ENCODE measurements at places on chromosomes 6 and 20.
A peak's percentile ranks its signal among the peaks of the same experiment; 100 is the strongest.

DNA sequence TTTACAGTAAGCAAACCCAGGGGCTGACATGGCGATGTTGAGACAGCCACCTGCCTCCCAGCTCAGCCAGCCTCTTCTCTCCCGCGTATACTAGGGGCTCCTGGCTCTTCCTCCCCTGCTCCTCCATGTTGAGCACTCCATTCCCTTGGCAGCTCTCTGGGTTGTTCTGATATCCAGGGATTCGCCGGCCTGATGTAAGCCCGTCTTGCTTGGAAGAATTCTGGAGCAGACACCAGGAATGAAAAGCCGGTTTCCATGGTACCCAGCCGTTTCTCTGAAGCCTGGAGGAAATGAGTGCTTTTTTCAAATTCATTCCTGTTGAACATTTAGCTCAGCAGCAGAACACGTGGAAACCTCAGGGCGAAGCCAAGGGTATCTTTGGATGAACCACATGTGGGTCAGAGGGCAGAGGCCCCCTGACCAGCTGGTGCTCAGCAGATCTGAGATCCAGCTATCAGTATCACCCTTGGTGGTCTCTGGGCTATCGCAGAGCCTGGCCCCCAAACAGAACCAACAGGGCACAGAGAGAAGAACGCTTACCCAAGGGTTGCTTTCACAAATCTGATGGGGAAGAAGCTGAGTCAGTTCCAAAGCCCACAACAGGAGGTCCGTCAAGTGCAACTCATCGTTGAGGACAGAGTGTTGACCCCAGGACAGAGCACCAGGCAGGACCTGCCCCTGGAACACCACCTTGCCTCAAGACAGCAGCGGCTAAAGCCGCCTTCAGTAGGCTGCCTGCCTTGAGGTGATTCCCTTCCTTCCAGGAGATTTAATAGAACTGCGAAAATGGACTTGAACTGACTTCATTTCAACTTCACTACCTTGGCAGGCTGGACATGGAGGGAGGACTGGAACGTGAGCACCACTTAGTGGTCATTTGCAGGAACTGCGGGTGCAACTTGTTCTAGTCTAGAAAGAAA, 96.1 kb upstream of the RIN2 start:
- DNase-seq: peak; percentile 46

DNA sequence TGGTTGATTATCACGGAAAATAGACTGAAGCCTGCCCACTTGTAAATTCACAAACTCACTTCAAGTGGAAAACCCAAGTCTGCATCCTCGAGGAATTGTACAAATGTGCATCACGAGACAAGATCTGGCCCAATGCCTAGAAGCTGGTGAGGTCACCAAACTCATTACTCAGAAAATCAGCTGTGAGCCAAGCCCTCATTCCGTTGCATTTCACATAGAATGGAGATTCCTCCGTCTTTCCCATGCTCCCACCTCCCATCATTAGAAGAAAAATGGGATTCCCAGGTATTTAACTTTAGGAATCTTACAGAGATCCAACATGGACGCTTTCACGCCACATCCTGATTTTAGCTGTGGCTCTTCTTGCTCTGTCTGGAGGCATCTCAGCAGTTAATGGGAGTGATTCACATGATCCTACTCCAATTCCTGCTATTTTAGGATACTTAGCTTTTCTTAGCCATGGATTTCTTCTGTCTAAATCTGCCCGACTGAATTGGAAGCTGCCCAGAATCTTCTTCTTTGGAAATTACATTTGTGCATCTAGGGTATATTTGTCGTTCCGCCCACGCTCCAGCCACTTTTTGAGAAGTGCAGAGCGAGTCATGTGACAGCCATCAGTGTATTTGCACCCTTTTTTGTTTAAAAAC, 68.7 kb upstream of the STMND1 start:
- DNase-seq: no peak

- DNase-seq: peak; percentile 40
Measured at GRCh38 chr6:88641178-88641903, 322.1 kb downstream of the RNGTT start.

GRCh38 chr6:114339706-114340105, 3.1 kb downstream of the HS3ST5 start:
- DNase-seq: no peak

- no peak for DNase-seq
Measured at GRCh38 chr6:26199773-26200764, 112.8 kb downstream of the HFE start.

- no peak for DNase-seq
Measured at GRCh38 chr6:169799474-169799926, 48.1 kb downstream of the ERMARD start.

DNA sequence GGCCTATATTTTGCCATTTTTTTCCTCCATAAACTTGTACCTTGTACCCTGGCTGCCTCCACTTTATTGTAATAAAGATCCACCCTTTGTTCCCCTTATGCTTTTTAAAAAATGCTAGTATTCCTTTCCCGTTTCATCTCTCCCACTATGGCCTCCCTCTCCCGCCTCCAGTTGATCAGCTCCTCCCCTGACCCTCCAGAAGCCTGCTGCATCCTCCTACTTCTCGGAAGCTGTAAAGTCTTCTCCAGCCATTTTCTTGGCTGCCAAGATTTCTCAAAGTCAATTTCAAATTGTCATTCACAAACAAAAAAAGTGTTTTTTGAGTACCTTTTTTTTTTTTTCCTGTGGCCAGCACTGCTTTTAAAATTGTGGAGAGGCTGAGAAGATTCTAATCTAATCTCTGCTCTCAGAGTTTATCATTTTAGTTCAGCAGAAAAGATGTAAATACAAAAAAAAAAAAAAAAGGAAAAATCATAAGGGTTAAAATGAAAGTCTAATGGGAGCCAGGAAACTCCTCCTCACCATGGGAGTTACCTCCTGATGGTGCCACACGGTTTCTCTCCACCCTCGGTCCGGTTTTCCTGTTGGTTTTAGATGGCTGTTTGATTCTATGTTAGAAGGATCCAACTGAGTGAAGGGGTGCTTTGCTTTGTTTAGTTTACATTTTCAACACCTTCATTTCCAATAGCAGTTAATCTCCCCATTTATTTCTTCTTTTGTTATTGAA, 103.0 kb upstream of the KCNK16 start:
- no peak for DNase-seq

DNA sequence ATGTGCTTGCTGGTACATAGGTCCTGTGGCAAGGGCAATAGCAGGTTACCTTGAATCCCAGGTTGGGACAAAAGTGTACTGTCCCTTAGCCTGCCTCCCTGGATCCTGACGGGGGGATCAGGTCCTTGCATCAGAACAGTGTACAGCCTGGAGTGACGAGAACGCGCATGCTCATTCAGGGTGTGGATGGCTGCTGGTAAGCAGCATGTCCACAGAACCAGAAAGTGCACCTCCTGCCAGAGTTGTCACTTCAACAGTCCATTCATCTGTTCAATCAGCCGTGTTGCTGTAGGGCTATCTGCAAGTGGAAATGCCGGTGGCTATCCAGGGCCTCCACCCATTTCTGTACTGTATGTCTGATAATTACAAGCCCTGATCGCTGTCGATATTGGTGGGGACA, 236.3 kb upstream of the SOX4 start:
- DNase-seq: no peak

DNA sequence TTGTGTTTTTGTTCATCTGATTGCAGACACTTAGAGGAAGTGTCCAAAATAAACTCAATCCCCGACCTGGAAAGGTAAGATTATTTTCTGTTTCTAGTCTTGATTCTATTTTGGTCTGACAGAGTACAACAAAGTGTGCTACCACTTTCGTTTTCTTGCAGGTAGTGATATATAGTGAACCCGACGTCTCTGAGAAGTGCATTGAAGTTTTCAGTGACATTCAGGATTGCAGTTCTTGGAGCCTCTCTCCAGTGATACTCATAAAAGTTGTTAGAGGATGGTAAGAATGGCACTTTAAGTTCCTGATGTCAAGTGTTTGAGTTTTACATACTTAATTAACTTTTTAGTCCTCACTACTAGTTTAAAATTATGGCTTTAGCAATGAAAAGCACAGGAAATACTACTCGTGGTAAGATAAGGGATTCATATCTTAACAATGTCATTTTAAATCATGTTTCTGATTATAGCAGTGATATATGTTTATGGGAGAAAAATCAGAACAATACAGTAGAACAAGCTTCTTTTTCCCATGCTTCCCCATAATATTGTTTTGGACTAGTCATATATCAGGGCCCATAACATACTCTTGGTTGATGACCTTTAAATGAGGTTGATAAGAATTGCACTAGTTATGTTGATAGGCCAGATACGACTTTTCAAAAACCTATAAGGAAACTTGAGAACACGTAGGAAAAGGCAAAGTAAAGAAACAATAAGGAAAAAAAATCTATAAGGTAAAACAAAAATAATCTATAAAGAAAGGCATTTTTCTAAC, 104.0 kb downstream of the RTN4IP1 start:
- peak; percentile 70 for DNase-seq

DNA sequence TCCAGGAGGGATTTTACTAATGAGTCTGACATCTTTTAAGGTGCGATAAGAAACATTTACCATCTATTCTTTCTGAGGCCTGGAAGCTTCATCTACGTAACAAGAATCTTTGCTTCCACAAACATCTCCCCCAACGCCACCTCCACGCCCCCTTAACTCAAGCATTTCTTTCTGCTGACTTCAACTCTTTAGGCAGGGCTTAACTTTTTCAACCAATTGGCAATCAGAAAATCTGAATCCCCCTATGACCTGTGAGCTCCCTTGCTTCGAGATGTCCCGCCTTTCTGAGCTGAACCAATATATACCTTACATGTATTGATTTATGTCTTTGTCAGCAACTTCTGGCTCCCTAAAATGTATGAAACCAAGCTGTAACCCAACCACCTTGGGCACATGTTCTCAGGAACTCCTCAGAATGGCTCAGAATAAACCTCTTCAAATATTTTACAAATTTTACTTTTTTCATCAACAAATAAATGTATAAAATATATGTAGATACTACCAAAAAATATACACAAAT, 11.5 kb downstream of the OR2H2 start:
- DNase-seq: no peak

- DNase-seq: no peak
Measured at GRCh38 chr20:41422953-41423352, 56.3 kb upstream of the EMILIN3 start.

DNA sequence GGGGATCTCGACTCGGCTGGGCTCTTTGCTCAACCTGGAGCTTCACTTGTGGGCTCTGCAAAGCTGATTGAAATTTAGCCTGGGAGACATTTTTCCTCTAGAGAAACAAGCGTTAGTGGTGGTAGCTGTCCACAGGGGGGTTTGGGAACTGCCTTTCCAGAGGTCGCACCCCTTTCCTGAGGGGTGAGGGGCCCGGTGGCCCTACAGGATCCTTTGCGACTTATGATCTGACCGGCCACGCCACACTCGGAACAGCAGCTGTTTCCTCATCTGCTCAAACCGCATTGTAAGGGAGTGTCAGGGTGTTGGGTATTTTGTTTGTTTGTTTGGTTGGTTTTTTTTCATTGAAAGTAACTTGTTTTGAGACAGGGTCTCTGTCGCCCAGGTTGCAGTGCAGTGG, 21.0 kb downstream of the PNLDC1 start:
- no peak for DNase-seq

DNA sequence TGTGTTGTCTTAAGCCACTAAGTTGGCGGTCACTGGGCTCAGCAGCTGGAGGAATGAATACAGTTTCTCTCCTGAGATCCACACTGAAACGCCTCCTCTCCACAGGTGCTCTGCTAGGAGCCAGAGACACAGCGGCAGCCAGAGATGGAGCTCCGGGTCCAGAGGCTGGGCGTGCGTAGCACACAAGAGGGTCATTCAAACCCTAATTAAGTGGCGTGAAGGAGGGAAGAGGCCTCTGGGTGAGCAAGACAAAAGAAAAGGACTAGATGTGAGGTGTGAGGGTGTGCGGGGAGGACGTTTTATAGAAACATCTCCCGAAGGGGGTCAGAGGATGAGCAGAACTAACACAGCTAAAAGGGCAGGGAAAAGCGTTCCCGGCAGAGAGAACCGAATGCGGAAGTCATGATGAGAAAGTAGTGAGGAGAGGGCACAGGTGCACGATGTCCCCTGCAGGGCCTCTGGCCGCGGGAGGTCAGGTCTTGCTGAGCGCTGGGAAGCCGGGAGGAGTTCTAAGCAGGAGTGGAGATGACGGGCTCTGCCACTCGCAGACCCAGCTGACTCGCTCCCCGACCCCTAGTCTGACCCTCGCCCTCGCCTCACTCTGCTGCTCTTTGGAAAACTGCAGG, 54.4 kb downstream of the BMP7 start:
- DNase-seq: no peak

DNA sequence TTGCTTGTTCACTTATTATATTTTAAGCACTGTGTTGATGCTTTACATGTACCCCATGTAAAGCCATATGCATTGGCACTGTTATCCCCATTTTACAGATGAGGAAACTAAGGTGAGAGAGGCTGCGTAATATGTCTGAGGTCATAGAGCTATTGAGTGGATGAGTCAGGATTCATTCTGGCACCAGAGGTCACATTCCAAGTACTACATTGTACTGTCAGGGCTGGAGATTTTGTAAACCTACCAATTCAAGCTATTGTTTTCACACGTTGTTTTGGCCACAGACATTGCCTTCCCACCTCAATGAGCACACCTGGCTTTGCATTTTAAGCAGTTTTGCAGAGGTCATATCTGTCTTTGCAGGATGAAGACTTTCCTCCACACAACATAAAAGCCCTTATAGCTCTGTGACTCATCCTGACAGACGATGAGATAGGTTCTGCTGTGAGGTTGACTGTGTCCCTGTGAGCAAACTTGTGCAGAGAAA, 33.2 kb downstream of the ANKS1A start:
- no peak for DNase-seq

GRCh38 chr6:56458324-56458884, 184.3 kb downstream of the DST start:
- no peak for DNase-seq

DNA sequence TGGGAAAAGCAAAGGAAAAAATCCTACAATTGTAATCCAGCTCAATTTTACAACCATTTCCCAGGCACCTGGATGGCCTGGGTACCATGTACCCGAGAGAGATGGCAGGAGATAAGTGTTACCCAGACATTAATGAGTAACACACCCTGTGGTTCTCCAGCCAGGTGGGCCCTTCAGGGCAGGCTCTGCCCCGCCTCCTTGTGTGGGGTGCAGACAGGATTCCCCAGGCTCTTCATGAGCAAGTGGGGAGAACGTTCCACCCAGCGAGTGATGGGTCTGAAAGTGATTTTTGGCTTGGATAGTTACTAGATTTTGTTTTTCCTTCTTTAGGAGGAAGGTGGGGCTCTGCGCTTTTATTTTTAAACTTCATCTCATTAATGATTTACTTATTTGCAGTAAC, 243.9 kb downstream of the TAF4 start:
- DNase-seq: no peak

GRCh38 chr6:125526007-125526720, 223.3 kb upstream of the HEY2 start:
- DNase-seq: no peak

DNA sequence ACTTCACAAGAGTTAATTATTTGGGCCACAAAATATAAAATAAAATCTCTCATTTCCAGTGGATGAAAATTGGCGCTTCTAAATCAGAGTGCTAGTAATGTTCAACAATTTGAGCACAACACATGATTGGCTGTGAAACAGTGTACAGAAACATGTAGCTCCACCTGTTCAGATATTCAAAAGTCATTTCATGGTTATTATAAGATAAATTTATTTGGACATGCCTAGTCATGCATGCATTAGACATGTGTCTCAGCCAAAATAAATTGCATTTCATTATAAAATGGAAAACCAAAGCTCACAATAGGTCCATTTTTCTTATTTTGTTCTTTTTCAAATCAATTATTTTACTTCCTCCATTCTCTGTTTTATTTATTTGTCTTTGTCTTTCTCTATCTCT, 374.8 kb downstream of the LMBRD1 start:
- no peak for DNase-seq
